Astrocyte (in vitro differentiated cells and primary cell): ENCODE measurements at places on chromosomes 2 and 18. TPM values are rescaled to one million over a fixed set of nuclear protein-coding genes. Genes with fewer than 3 reads are reported as not detected.

TXNDC2 gene
- total RNA-seq = 0.07 TPM in 1 of 2 replicates, not detected in the other

GRCh38 chr2:60899892-60900249 lies 18.5 kb downstream of the REL start:
- H3K27ac ChIP-seq = no peak overlapping the region
- H3K27me3 ChIP-seq = no peaks in the 10 kb centered on the region
- no peaks in the 10 kb centered on the region for H3K4me1 ChIP-seq
- no peak for DNase-seq
- H3K36me3 ChIP-seq = no peaks in the 10 kb centered on the region

DNA sequence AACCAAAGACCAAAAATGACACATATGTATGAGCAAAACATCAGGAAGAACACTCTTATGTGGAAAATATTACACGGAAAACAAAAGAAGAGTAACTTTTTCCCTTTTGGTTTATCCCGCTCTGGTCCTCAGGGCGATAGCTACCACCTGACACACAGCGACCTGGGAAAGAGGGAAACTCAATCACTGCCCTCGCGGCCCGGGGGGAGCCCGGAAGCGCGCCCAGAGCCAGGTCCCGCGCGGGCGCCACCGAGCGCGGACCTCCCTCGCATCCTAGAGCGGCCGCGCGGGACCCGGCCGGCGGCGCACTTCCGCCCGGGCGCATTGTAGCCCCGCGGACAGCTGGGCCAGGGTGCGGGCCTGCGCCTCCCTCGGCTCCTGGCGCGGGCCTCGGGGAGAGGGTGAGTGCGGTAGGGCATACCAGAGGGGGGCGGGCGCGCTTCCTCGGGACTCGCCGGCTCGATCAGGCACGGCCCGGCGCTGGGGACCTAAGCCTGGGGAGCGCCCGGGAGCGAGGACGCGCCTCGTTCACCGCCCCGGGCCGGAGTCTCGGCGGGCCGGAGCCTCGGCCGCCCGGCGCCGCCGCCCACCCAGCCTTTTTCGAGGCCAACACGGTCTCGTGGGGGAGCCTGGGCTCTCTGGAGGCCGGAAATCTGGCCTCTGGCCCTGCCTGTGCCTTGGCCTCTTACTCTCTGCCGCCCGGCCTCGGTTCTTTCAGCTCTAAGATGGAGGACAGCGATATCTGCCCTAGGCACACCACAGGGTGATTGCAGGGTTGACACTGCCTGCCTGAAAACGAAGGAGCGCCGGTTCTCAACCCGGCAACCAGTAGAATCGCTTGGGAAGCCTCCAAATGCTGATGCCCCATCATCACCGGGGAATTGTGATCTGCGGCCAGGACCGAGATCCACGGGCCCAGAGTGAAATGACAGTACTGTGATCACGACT lies at the start of gene ELAC1:
ELAC1 (plus strand) TSS at position 327 of the 948 bp plus-strand sequence. CDS start 6,365 bp downstream, outside the sequence.
- peak; percentile 68 for DNase-seq
- H3K27ac ChIP-seq = peak within 1 kb of the TSS; percentile 91
- peak within 1 kb of the TSS; percentile 69 for H3K4me3 ChIP-seq
- no peaks in the 10 kb centered on the region for H3K27me3 ChIP-seq

GRCh38 chr18:27314996-27315395 lies 129.9 kb upstream of the CHST9 start:
- H3K4me3 ChIP-seq = no peak overlapping the region
- no peaks in the 10 kb centered on the region for H3K36me3 ChIP-seq
- DNase-seq = no peak

GRCh38 chr2:179720173-179720772 lies 141.1 kb downstream of the ZNF385B start:
- no peak overlapping the region for H3K4me3 ChIP-seq
- H3K4me1 ChIP-seq = no peaks in the 10 kb centered on the region
- H3K27me3 ChIP-seq = no peaks in the 10 kb centered on the region

DNA sequence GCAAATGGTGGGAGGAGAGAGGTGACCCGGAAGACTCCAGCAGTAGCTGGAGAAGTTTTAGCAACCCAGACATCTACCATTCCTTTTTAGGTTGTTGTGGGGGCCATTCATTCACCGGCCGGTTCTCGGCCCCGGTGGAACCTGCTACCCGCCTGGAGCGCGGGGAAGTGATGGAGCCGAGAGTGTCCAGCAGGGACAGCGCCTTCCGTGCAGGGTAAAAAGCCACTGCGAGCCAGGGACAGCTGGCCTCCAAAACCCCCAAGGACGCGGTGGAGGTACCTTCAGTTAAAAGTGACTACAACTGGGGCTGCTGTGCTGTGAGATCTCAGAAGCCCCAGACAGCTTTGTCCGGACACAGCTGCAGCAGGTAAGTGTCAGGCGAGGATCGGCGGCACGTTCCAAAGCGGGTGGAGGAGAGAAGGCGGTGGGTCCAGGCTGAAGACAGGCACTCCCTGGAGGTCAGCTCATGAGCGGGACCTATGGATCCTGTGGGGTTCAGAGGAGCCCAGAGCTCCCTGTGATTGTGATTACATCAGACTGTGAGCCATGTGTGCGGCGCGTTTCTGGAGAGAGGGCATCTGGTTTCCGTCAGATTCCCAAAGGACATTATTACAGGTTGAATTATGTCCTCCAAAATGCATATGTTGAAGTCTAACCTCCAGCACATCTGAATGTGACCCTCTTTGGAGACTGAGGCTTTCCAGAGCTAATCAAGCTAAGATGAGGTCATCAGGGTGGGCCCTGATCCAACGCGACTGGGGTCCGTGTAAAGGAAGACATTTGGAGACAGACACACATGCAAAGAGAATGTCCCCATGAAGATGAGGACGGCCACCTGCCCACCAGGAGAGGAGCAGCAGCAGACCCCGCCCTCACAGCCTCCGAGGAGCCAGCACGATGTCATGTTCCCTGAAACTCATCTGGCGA lies 276.3 kb downstream of the EIPR1 start:
- H3K36me3 ChIP-seq = no peaks in the 10 kb centered on the region
- no peak overlapping the region for H3K4me3 ChIP-seq
- DNase-seq = no peak
- no peak overlapping the region for H3K27ac ChIP-seq

GRCh38 chr2:121791801-121792221 lies 36.4 kb downstream of the TSN start:
- no peak overlapping the region for H3K4me3 ChIP-seq
- H3K4me1 ChIP-seq = peaks cover 17% of the 10 kb centered on the region
- peak; percentile 54 for DNase-seq
- H3K36me3 ChIP-seq = no peaks in the 10 kb centered on the region
- no peak overlapping the region for H3K27ac ChIP-seq
- H3K27me3 ChIP-seq = no peaks in the 10 kb centered on the region

DNA sequence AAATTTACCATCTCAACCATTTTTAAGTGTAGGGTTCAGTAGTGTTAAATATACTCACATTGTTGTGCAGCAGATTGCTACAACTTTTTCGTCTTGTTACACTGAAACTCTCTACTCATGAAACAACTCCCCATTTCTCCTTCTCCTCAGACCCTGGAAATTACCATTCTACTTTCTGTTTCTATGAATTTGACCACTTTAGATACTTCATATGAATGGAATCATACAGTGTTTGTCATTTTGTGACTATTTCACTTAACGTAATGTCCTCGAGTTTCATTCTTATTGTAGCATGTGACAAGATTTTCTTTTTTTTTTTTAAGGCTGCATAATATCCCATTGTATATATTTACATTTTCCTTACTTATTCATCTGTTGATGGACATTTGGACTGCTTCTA lies 203.8 kb downstream of the PLCL1 start:
- no peaks in the 10 kb centered on the region for H3K36me3 ChIP-seq
- H3K4me3 ChIP-seq = no peak overlapping the region
- H3K27ac ChIP-seq = no peak overlapping the region
- H3K27me3 ChIP-seq = no peaks in the 10 kb centered on the region
- H3K4me1 ChIP-seq = no peaks in the 10 kb centered on the region

DNA sequence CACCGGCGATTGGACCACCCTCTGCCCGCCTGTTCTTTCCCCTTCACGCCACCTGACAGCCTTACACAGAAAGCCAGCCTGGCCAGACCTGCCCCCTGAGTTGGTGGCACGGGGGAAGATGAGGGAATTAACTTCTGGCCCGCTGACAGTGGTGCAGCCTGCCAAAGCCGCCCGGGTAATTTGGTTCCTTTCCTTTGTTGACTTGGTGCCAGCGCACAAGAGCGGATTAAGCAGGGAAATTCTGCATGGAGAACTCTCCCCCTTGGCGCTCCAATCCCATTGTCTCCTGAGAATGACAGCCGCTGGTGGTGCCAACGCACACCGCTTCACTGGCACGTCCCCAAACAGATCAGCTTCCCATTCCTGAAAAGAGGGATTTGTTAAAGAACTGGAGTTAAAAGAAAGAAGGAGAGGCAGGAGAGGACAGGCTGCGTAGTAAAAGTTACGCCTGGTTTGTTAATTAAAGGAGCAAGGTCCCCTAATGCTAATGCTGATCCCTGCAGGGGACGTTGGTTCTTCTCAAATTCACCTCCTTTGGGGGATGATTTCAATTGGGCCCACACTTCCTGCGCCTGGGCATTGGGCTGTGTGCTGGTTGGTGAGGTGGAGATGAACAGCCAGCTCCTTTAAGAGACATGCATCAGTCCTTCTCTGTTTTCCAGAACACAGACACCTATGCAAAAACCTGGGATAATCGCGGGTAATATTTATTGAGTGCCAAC lies 286.8 kb downstream of the MYCN start:
- H3K27ac ChIP-seq = no peak overlapping the region
- no peaks in the 10 kb centered on the region for H3K36me3 ChIP-seq
- H3K27me3 ChIP-seq = no peaks in the 10 kb centered on the region
- H3K4me1 ChIP-seq = no peaks in the 10 kb centered on the region
- DNase-seq = no peak

DNA sequence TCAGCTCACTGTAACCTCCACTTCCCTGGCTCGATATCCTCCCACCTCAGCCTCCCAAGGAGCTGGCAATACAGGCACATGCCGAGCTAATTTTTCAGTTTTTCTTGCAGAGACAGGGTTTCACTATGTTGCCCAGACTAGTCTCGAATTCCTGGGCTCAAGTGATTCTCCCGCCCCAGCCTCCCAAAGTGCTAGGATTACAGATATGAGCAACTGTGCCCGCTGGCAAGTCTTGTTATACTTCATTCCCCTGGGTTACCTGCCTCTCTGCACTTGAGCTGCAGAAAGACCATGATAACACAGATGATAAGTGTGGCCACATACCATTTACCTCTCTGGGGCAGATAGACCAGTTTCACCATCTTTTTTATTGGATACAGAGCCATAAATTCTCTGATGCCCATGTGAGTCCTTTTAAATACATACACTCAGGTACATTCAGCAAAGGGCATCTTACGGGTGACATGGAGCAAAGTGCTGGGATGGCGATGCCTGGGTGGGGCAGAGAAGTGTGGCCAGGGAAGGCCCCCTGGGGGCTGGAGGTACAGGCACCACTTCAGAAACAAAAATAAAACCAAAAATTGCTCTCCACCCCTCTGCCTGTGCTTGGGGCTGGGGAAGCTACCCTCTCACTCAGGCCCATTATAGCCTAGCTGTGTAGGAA lies 20.4 kb downstream of the CCT7 start:
- H3K4me3 ChIP-seq = no peak overlapping the region
- H3K27me3 ChIP-seq = no peaks in the 10 kb centered on the region
- DNase-seq = no peak
- peaks cover 38% of the 10 kb centered on the region for H3K36me3 ChIP-seq
- no peaks in the 10 kb centered on the region for H3K4me1 ChIP-seq
- H3K27ac ChIP-seq = no peak overlapping the region
